Hematopoietic multipotent progenitor cell treated with erythropoietin and hydrocortisone succinate and interleukin-3 and kit ligand, for 8 days (in vitro differentiated cells): ENCODE measurements at places on chromosomes 2 and 18.

DNA sequence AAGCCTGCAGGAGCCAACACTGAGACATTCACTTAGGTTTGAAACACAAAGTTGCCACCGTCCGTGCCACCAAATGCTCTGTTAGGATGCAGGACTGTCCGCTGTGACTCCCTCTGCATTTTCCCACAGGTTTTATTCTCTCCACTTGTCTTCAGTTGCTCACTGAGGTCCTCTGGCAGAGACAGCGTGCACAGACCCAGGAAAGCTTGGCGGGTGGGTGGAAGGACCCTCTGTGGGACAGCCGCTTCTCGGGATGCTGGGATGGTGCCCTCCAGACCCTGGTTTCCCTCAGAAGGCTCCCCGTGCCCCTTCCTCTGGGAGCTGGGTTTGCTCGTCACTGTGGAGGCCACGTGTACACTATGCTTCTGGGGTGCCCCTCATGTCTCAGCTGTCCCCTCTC, 733.6 kb downstream of the GALR1 start:
- no peak for DNase-seq

GRCh38 chr2:120433816-120434290, 87.9 kb downstream of the INHBB start:
- no peak for DNase-seq

DNA sequence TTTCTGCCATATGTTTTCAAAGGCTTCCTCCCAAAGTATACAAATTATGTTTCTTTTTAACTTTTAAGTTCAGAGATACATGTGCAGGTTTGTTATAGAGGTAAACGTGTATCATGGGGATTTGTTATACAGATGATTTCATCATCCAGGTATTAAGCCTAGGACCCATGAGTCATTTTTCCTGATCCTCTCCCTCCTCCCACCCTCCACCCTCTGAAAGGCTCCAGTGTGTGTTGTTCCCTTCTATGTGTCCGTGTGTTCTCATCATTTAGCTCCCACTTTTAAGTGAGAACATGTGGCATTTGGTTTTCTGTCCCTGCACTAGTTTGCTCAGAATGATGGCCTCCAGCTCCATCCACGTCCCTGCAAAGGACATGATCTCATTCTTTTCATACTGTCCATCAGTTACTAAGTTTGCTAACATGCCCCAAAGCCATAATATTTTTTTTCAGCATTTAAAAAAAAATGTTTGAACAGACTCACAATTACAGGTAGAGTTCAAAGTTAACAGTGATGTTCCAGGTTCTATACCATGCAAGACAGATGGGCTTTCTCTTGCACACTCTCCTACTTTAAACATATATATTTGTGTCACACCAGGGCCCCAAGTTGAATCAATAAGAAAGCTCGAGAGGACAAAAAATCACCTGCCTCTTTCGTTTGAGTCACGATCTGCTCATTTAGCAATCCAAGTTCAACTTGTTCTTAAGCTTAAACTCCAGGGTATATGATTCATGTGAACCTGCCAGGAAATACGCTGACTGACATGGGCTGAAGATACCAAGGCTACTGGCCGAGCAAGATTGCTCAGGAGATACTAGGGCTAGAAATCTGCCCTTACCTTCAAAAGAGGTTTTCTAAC, 77.6 kb downstream of the AP1S3 start:
- DNase-seq, result no peak

DNA sequence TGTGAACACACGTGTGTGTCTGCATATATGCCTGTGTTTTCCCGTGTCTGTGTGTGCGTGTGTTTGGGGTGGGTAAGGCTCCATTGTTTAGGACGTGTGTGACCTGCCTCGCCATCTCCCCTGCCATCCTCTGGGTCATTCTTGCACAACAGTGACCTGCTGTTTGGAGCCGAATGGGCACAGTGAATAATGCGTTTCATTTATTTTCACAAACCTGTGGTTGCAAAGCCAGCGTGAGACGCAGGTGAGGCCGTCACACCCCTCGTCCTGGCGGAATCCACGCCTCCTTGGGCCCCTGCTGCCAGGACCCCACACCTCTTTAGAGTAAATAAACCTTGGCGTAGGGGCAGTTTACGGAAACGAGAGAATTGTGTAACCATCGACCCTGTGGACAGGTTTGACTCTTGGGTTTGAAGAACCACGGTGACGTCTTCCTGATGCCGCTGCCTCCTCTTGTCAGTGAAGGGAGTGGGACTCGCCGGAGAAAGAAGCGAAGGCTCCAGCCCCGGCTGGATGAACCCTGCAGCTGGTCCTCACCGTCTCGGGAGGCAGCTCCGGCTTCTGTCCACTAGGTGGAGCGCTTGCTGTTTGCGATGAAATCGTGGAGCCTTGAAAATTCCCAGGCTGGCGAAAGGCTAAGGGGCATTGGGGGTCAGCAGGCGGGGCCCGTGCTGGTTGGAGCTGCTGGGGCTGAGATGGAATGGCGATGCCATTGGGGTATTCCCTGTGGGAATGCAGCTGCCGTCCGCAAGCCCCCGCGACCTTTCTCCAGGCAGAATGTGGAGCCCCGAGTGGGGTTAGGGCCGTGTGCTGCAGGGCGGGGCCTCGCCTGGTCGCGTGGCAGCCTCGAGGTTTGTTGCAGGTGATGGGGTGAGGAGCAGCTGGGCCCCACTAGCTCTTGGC, 81.1 kb downstream of the RTP5 start:
- DNase-seq, result peak; percentile 57

DNA sequence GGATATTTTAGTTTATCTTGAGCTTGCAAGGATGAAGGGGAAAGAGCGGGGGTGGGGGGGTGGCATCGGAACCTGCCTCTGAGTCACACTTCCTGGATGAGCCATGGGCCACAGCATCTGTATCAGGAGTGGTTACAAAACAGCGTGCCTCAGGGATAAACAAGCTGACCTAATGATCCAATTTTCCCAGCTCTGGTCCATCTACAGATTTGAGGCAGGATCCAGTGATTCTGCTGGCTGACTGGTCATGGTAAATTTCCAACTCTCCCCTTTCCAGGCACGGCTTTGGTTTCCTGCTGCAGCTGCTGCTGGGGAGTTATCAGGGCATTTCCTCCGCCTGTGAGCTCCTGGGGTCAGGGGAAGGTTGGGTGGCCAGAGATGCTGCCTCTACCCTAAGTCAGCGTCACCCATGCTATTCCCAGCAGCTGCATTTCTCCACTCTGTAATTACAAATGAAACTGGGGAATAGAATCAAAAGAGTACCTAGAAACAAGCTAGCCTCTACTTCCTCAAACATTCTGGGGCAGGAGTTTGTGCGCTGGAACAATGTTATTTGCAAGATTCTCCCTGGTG, 4.7 kb upstream of the HPCAL1 start:
- DNase-seq, result peak; percentile 27

DNA sequence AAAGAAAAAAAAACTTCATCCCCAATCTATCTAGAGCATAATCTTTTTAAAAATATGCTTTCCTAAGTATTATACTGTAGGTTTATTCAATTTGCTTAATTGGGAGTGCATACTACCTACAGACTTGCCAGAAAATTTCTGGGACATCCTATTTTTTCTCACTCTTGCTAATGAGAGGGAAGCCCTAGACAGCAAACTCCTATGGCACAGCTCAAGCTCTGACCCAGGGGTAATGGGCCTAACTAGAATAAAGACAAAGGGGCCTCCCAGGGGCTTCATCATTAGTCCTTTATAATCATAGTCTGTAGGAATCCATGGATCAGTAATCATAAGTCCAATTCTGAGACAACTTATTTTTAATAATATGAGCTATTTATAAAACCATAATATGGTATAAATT, 142.6 kb upstream of the ITGA4 start:
- no peak for DNase-seq

DNA sequence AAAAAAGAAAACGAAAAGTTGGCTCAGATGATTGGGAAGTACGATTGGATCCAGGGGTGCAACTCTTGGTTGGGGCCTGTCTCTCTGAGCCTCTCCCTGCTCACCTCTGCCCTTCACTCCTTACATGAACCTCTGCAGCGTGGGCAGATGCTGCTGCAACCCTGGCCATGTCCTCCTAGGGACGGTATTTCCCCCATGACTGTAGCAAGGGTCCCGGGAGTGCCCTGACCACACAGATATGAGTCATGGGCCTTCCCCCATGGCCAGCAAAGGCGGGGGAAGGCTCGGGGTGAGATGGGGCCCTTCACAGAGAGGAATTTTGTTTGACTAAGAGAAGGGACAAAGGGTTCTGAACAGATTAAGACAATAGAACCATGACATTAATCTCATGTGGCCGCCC, 129.0 kb downstream of the NCK2 start:
- DNase-seq, result peak; percentile 5

GRCh38 chr2:29921560-29921915, at the start of gene ALK:
Gene ALK (minus strand): TSS chr2:29921586. CDS start chr2:29920659, 927 bp downstream.
- DNase-seq, result peak; percentile 85
